CD4-positive, alpha-beta memory T cell (primary cell): ENCODE measurements at places on chromosomes 4 and X. TPM values are rescaled to one million over a fixed set of nuclear protein-coding genes. Genes with fewer than 3 reads are reported as not detected.

Gene F11
- not detected for polyA plus RNA-seq

DNA sequence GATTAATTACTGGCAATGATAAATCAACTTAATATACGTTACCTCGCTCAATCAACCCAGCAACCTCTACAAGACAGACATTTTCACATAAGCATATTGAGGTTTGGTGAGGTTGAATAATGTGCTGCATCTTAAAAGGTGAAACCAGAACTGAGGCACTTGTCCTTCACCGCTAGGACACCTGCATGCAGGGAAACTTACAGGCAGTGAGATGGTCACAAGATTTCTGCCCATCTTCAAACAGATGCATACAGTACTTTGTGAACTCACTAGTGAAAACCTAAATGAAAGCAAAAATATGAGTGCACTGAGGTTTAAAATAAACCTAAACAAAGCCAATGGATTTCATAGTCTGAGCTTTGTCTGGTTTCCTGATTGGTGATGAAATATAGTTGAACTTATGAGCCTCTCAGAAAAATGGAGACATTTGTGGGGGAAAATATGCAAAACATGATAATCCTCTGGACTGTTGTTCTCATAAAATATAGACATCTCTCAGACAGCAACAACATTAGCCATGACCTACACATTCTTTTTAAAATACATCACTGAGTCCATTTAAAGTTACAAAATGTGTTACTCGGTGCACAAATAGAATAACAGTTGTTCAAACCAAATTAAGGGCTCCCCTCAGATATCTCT, 20.9 kb upstream of the PRSS12 start:
- H3K27ac ChIP-seq: no peak overlapping the region
- H3K27me3 ChIP-seq: no peaks in the 10 kb centered on the region
- no peaks in the 10 kb centered on the region for H3K4me1 ChIP-seq
- H3K36me3 ChIP-seq: no peaks in the 10 kb centered on the region
- DNase-seq: no peak

Gene GAGE12H
- not detected for polyA plus RNA-seq

DNA sequence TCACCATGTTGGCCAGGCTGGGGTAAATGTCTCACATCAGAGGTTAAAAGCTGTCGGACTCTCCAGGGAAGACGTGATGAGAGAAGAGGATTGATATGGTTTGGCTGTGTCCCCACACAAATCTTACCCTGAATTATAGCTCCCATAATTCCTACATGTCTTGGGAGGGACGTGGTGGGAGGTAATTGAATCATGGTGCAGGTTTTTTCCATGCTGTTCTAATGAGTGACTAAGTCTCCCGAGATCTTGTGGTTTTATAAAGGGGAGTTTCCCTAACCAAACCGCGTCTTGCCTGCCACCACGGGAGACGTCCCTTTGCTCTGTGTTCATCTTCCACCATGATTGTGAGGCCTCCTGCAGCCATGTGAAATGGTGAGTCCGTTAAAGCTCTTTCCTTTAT, 64.4 kb downstream of the ASMT start:
- no peak for DNase-seq
- H3K27me3 ChIP-seq: no peaks in the 10 kb centered on the region
- H3K4me3 ChIP-seq: no peak overlapping the region

Gene CXorf65
- 7.4 TPM for polyA plus RNA-seq

- DNase-seq: no peak
- H3K36me3 ChIP-seq: no peaks in the 10 kb centered on the region
- H3K4me3 ChIP-seq: no peak overlapping the region
- H3K4me1 ChIP-seq: no peaks in the 10 kb centered on the region
- no peak overlapping the region for H3K27ac ChIP-seq
These were observed 54.1 kb upstream of the VEGFD start for GRCh38 chrX:15438332-15438731.
